ENCODE measurements at places on chromosomes 16 and 17. TPM values are rescaled to one million over a fixed set of nuclear protein-coding genes. Genes with fewer than 3 reads are reported as not detected.

DNA sequence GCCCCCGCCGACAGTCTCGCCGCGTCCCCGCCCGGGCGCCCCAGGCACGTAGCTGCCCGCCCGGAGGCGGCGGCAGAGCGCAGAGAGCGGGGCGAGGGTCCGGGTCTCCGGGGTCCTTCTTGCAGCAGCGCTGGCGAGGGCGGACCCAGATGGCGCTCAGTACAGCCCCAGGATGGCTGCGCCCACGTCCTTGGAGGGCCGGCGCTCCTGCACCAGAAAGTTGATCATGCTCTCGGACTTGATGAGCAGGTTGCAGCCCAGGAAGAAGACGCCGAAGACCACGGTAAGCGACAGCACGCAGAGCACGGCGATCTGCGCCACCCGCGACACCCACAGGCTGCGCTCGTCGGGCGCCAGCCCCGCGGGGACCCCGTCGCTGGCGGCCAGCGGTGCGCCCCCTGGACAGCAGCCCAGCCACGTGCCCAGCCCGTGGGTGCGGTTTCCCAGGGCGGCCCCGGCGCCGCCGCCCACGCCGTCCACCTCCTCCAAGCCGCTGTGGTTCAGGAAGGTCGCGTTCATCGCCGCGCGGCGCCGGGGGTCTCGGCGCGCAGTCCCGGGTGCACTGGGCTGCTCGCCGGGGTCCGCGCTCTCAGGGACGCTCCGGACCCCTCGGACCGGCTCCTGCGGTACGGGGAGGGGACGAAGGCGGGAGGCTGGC, 435 bp downstream of the RPRML start:
- H3K27ac ChIP-seq: no peak overlapping the region
- peak overlapping the region; percentile 54 for H3K4me3 ChIP-seq
- DNase-seq: no peak
- no peaks in the 10 kb centered on the region for H3K4me1 ChIP-seq

DNA sequence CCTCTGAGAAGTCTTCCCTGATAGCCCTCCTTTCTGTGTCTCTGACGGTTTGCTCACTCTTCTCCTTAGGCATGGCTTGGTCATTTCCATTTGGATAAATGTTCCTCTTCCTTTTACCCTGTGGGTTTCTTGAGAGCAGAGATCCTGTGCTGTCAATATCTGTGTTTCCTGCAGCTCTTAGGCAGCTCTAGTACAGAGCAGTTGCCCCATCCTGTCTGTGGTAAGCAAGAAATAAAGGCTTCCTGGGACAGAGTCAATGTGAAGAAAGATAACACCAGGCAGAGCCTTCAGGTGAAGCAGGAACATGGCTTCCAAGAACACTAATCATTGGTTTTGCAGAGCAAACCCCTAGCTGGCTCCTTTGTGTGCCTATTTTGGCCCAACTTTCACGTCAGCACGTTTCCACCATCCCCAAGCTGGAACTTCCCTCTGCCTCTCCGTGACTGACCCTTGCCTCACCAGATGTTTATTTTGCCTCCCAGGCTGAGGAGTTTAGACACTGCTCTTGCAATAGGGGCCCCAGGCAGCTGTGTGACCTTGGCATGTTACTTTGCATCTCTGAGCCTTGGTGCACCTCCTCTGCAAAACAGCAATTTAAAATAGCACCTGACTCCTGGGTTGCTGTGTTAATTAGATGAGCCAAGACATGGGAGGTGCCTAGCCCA, 49.6 kb upstream of the SIAH1 start:
- DNase-seq: peak; percentile 38
- no peak overlapping the region for H3K27ac ChIP-seq
- H3K4me1 ChIP-seq: peaks cover 9% of the 10 kb centered on the region

PIK3R5 gene
- total RNA-seq: not detected

DNA sequence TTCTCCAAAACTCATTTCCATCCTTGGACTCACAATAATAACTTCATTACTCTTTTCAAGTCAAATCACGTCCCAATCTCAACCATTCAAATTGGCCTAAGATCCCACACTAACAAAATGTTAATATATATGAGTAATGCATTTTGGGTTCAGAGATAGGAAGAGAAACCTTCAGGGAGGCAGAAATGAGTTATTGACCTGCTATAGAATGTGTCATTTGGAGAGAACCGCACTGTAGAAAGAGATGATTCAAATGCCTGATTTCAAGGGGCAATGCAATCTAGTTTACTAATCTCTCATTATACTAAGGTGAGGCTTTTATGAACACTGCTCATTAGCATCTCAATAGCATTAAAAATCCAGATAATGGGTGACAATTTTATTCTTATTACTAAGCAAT, 1595.0 kb upstream of the GOT2 start:
- H3K27ac ChIP-seq: no peak overlapping the region
- no peaks in the 10 kb centered on the region for H3K36me3 ChIP-seq
- DNase-seq: no peak
- H3K27me3 ChIP-seq: no peaks in the 10 kb centered on the region

DNA sequence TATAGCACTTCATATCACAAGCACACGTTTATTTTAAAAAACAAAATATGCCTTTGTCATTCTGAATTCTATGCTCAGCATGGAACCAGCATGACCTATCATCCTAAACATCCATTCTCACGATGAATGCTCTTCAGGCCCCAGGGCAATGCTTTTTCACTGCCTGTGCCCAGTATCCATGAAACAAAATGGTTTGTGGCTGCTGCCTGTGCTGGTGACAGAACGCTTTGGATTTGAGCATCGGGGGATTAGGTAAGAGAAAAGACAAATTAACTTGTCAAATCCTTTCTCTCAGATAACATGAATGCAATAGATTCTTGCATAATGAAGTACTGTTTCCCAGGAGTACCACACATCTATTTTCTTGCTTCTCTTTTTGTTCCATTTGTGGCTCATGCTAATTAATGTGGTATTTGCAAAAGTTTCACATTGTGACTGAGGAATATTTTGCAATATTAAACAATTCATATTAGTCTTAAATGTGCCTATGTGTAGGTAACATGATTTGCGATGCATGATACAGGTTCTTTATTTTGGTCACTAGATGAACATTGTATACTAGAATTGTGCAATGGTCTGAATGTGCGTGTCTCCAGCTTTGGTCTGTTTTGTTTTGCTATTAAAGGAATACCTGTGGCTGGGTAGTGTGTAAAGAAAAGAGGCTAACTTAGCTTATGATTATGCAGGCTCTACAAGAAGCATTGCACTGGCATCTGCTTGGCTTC, 25.8 kb upstream of the SRSF1 start:
- no peak for DNase-seq
- H3K4me3 ChIP-seq: no peak overlapping the region
- no peaks in the 10 kb centered on the region for H3K4me1 ChIP-seq
- peaks cover 6% of the 10 kb centered on the region for H3K36me3 ChIP-seq
- no peak overlapping the region for H3K27ac ChIP-seq

- H3K27ac ChIP-seq: no peak overlapping the region
- peaks cover 17% of the 10 kb centered on the region for H3K36me3 ChIP-seq
- no peak for DNase-seq
- no peaks in the 10 kb centered on the region for H3K27me3 ChIP-seq
These were observed 74.7 kb upstream of the CIBAR2 start for GRCh38 chr16:85187002-85187401.

DNA sequence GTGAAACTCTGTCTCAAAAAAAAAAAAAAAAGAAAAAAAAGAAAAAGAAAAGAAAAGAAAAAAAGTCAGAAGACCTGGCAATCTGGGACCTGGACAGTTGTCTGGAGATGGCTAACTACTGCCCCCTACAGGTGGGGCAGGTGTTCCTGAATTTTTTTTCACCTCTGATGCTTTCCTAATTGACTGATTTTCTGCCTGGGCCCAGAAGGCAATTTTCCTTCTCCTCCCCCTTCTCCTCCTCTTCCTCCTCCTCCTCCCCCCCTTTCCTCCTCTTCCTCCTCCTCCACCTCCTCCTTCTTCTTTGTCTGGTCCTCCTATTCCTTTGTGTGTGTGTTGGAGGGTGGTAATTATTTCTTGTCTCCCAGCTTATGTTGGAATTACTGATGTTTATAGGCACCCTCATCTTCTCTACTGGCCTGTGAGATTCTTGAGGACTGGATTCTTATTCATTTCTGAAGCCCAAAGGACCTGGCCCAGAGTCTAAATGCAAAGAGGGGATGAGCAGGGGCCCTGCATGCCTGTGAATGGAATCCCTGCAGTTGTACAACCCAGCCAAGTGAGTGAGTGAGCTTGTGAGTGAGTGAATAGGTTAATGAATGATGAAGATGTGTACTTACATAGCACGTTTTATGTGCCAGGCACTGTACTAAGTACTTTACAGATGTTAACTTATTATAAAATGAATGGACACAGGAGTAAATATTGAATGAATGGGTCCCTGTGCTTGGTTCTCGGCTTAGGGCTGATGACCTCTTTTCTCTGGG, 26.9 kb downstream of the IRX5 start:
- H3K27me3 ChIP-seq: no peaks in the 10 kb centered on the region
- DNase-seq: peak; percentile 68
- H3K4me1 ChIP-seq: peaks cover 3% of the 10 kb centered on the region
- no peak overlapping the region for H3K4me3 ChIP-seq
- no peaks in the 10 kb centered on the region for H3K36me3 ChIP-seq
- no peak overlapping the region for H3K27ac ChIP-seq

CLDN9 gene
- 0.39 TPM for total RNA-seq

DNA sequence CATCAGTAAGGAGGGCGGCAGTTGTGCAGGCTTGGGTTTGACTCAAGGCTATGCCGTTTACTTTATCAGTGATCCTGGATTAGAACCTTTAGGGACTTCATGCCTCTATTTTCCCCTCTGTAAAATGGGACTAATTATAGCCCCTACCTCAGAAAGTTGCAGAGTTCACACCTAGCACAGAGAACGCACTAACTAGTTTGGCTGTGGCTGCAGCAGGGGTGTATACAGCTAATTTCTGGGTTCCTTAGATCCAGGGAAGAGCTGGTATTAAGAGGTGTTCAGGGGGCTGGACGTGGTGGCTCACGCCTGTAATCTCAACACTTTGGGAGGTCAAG, 267.3 kb downstream of the CPPED1 start:
- H3K4me3 ChIP-seq: no peak overlapping the region
- H3K36me3 ChIP-seq: peaks cover 6% of the 10 kb centered on the region
- DNase-seq: no peak
- no peak overlapping the region for H3K27ac ChIP-seq
- H3K27me3 ChIP-seq: no peaks in the 10 kb centered on the region

DNA sequence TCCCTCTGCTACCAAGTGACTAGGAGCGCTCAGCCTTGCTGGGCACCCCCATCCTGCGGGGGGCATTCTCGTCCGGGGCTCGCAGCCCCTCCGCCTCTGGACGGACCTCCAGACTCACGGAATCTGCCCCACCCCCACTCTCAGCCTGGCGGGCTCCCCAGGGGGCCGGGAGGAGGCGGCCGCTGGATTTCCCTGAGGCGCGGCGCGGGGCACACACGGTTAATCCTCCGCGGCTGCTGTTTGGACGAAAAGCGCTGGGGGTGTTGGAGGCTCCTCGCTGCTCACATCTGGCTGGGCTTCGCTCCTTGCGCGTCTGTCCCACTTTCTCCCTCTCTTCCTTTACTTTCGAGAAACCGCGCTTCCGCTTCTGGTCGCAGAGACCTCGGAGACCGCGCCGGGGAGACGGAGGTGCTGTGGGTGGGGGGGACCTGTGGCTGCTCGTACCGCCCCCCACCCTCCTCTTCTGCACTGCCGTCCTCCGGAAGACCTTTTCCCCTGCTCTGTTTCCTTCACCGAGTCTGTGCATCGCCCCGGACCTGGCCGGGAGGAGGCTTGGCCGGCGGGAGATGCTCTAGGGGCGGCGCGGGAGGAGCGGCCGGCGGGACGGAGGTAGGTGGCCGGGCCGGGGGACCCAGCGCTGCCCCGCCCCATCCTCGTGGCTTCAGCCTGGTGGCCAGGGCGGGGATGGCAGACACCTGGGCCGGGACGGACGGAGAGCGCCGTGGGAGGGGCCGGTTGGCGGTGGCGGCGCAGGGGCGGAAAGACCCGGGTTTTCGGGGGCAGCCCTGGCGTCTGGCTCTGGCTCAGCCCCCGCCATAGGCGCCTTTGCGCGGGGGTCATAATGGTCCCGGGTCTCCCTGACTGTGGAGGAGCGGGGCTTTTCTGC, at the start of gene C1QTNF1:
Gene C1QTNF1, plus strand, starts transcription at position 284 of the 886 bp plus-strand sequence. CDS start 19,800 bp downstream, outside the sequence.
- peak within 1 kb of the TSS; percentile 70 for H3K27ac ChIP-seq
- peak within 1 kb of the TSS; percentile 73 for H3K4me3 ChIP-seq
- no peaks in the 10 kb centered on the region for H3K27me3 ChIP-seq
- H3K4me1 ChIP-seq: peaks cover 54% of the 10 kb centered on the region
- H3K36me3 ChIP-seq: peaks cover 12% of the 10 kb centered on the region
- DNase-seq: no peak

GRCh38 chr17:40945414-40945813, 8.0 kb upstream of the KRT23 start:
- peaks cover 4% of the 10 kb centered on the region for H3K36me3 ChIP-seq
- no peaks in the 10 kb centered on the region for H3K4me1 ChIP-seq
- H3K27me3 ChIP-seq: peaks cover 27% of the 10 kb centered on the region
- DNase-seq: no peak

KRTAP17-1 gene
- total RNA-seq: not detected

- H3K36me3 ChIP-seq: peaks cover 7% of the 10 kb centered on the region
- peaks cover 39% of the 10 kb centered on the region for H3K4me1 ChIP-seq
- H3K4me3 ChIP-seq: no peak within 1 kb of the TSS
- no peaks in the 10 kb centered on the region for H3K27me3 ChIP-seq
These were observed at the start of gene ADGRG1 for GRCh38 chr16:57628008-57628781. ADGRG1 (plus strand) TSS chr16:57628630; CDS start chr16:57650288, 21,658 bp downstream.

ARL5C gene
- total RNA-seq: not detected

- no peak overlapping the region for H3K4me3 ChIP-seq
- H3K27me3 ChIP-seq: no peaks in the 10 kb centered on the region
- DNase-seq: no peak
These were observed 2.8 kb upstream of the MEAK7 start for GRCh38 chr16:84507011-84507982.

DPEP3 gene
- not detected for total RNA-seq

OR1F1 gene
- total RNA-seq: not detected

SPECC1 gene
- 55.3 TPM for total RNA-seq

KRT39 gene
- not detected for total RNA-seq

SLFN13 gene
- total RNA-seq: 1.7 TPM

- no peak overlapping the region for H3K4me3 ChIP-seq
- no peaks in the 10 kb centered on the region for H3K27me3 ChIP-seq
- no peak for DNase-seq
- no peaks in the 10 kb centered on the region for H3K4me1 ChIP-seq
- no peaks in the 10 kb centered on the region for H3K36me3 ChIP-seq
These were observed 74.7 kb upstream of the RPH3AL start for GRCh38 chr17:427327-427726.

DNA sequence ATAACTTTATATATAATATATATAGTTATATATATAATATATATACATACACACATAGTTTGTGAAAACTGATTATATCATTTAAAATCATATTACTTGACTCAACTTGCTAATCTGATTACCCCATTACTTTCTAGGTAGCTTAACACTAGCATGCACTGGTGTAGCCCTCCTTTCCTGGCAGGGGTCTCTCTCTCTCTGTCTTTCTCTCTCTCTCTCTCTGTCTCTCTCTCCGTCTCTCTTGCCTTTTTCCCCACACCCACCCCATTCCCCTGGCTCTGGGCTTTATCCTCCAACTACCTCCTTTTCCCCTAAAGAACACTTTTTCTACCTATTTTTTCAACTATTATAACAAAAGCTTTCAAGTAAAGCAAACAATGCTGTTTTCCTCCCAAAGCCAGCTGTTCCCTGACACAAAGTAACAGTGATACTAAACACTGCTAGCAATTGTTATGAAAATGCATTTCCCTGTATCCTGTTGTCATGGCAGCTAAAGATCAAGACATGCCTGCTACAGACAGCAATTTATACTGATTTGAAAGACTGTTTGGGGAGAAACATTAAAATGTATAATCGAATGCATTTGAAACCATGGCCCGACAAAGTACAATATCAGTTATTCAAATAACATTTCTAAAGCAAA, 89.4 kb downstream of the CHD9NB start:
- no peak overlapping the region for H3K4me3 ChIP-seq
- DNase-seq: no peak
- no peak overlapping the region for H3K27ac ChIP-seq
- H3K27me3 ChIP-seq: no peaks in the 10 kb centered on the region
- peaks cover 7% of the 10 kb centered on the region for H3K4me1 ChIP-seq
- H3K36me3 ChIP-seq: peaks cover 6% of the 10 kb centered on the region
